T1000 (cell line): ENCODE measurements at places on chromosomes 13 and 19.

DNA sequence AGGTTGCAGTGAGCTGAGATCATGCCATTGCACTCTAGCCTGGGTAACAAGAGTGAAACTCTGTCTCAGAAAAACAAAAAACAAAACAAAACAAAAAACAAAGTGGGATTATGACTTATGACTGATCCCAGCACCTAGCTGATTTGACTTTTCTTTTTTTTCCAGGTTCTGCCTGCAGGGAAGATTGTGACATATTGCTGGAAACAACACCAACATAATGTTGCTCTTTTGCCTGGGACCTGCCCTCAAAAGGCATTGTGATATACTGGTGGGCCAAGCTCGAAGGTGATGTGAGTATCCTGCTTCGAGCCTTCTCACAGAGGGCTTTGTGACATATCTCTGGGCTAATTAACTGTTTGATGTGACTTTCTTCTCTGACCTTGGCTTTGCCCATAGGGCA is 42.0 kb upstream of the ZNF43 start:
- DNase-seq = no peak

DNA sequence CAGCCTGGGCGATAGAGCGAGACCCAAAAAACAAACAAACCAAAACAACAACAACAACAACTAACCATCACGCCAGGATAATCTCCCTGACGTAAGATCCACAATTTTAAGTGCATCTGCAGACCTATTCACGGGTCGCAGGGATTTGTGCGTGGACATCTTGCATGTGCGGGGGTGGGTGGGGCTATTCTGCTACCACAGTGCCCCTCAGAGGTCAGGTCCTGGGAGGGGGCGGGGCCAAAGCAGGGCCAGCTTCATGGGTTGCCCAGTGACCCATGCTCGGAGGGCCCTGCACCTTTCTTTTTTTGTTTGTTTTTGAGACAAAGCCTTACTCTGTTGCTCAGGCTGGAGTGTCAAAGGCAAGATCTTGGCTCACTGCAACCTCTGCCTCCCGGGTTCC is 2.6 kb upstream of the CDC42EP5 start:
- no peak for DNase-seq

DNA sequence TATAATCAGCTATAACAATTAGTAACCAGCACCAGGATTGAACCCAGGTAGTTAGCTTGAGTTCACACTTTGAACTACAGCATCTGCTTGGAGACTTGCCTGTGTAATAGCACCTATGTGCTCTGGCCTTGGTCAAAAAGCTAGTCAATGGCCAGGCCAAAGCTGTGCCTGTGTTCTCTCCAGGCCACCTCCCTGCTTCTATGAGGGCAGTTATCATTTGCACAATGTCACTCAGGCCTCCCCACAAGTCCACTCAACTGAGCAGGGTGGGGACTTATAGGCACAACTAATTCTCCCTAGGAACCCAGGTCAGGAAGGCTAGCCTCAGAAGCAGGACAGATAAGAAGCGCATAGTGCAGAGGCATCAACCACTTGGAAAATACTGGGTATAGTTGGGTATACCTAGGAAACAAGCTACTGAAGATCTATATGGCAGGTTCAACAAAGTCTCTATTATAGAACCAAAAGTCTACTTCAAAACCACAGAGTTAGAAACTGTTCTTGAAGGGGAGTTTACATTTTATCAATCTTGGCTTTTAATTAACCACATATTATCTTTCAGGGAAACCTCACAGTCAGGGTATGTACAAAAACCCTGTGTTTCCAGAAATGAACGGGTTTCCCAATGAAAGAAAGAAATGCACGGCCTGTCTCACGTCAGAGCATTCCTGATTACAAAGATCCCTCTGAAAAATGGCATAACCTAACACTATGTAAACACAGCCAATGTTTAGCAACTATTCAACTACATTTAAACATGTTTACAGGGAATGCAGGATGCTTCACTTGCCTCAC is 140.9 kb downstream of the ABCC4 start:
- no peak for DNase-seq

- no peak for DNase-seq
Measured at GRCh38 chr13:73599232-73600128, 534.7 kb downstream of the KLF12 start.

DNA sequence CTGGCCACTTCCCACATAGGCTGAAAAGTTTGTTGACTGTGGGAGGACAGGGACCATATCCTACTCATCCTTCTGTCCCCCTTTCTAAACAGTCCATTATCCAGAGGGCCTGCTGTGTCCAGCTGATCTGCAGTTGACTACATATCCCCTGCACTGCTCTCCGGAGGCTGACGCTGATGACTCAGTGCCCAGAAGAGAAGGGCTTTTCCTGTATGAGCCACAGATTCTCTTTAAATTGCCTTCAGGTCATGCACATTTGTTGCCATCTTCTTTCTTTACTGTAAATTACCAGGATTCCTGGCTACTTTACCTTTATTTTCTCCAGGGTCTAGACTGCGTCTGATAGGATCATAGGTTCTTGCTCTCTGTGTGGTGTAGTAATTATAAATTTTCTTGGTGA is 125.2 kb downstream of the LACC1 start:
- no peak for DNase-seq
